ENCODE measurements at places on chromosomes 7 and 10.

GRCh38 chr7:75969182-75969581 is 25.2 kb downstream of the TMEM120A start:
- no peak for DNase-seq

- no peak for DNase-seq
Observed at GRCh38 chr7:99029466-99030435, 114.2 kb downstream of the SMURF1 start.

- no peak for DNase-seq
Observed at GRCh38 chr7:30041526-30042269, 13.5 kb downstream of the PLEKHA8 start.

GRCh38 chr10:91891125-91892001 is 17.9 kb downstream of the FGFBP3 start:
- DNase-seq = peak; percentile 35

GRCh38 chr7:14446829-14447228 is 455.7 kb downstream of the DGKB start:
- DNase-seq = no peak

DNA sequence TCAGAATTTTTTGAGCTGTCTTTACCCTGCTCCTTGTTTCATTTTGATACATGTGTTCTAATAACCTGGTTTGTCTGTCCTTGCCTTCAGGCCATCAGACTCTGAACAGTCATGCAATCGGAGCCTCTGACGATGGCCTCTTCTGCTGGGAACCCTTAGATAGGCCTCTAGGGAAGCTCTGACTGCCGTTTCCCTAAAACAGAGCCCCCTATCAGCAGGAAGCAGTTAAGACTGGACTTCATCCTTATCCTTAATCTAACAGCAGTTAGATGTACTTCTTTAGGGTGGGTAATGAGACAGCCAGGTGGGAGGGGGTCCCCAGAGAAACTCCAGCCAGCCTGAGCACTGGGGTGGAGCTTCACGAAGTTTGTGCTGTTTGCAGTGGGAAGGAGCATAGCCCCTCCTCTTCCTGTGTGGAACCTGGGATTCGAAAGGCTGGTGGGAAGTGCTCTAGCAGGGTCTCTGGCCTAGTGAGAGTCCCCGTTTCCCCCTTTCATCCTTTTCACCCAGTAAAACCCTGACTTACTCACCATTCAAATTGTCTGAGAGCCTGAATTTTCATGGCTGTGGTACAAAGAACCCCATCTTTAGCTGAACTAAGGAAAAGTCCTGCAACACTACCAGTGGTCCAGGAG is 28.4 kb upstream of the SORCS3 start:
- DNase-seq = no peak

GRCh38 chr10:95026461-95026860 is 42.8 kb downstream of the CYP2C8 start:
- no peak for DNase-seq

- no peak for DNase-seq
Observed at GRCh38 chr10:523925-524324, 165.5 kb downstream of the DIP2C start.

DNA sequence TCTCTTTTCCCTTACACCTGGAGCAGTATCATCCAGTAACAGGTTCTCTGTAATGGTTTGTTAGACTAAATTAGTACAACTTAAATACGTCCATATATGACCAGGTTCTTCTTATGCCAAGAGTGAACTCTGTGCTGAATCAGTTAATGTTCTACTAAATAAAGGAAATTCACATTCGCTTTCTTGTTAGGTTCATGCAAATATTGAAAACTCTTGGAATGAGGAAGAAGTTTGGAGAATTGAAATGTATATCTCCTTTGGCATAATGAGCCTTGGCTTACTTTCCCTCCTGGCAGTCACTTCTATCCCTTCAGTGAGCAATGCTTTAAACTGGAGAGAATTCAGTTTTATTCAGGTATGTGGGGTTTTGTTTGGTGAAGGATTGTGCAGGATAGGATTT is 15.3 kb upstream of the CFAP69 start:
- no peak for DNase-seq

DNA sequence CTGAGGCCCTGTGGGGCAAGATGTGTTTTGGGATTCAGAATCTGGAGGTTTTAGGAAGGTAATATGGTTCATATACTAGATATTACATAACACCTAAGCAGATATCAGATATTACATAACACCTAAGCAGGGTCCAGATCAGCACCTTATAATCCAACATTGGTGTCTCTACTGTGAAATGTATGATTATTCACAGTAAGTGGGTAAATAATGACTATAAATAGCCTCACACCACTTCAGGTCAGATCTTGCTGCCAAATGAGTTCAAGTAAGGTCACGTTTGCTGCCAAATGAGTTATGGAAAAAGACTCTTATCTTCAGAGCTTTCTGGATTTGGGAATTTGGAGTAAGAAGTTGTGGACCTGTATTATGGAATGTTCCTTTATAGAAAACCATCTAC is 14.6 kb downstream of the ADRB1 start:
- no peak for DNase-seq

DNA sequence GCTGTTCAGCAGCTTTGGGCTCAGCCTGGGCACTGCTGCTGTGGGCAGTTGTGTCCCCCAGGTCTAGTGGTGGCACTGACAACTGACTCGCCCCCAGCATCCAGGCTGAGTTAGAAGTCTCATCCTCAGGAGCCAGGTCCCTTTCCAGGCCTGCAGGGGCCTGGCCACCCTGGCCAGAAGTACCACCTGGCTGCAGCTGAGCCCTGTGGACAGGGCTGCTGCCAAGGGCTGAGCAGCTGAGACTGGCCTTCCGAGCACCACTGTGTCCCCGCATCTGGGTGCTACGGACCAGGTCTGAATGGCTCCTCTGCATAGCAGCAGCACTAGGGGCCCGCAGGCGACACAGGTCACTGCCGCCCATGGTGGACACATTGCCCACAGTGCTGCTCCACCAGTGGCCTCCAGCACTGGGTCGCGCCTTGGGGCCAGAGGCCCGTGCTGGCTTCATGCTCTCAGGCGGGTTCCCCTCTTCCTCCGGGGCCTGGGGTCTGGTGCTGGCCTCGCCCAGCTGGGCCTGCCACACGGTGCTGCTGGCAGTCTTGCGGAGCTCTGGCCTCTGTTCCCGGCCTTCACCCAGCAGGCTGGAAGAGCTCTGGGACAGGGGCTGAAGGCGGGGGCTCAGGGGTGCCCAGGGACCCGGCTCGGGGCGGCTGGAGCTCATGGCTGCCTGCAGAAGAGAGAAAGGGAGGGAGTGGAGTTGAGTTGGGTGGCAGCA is 6.2 kb downstream of the GPRIN2 start:
- DNase-seq = no peak

- no peak for DNase-seq
Observed at GRCh38 chr7:54186336-54186735, 355.8 kb upstream of the VSTM2A start.

DNA sequence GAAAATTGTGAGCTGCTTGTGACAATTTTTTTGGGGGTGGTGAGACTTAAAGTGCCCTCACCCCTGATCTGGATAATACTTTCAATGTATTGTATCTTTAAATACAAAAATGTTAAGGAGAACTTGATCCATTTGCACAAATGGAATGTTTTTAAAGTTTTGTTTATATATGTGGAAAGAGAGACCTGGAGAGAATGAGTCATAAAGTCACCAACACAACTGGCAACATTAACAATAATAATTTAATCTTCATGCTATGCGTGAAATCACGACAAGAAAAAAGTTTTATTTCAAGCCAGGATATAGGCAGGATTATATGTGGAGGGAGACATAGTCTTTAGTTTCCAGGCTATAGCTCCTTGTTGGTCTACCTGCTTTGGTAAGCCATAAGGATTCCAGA is 537.5 kb downstream of the GPAM start:
- DNase-seq = no peak

- no peak for DNase-seq
Observed at GRCh38 chr10:109679478-109679877, 243.8 kb downstream of the XPNPEP1 start.

GRCh38 chr10:61791216-61791615 is 110.3 kb upstream of the ARID5B start:
- peak; percentile 47 for DNase-seq

DNA sequence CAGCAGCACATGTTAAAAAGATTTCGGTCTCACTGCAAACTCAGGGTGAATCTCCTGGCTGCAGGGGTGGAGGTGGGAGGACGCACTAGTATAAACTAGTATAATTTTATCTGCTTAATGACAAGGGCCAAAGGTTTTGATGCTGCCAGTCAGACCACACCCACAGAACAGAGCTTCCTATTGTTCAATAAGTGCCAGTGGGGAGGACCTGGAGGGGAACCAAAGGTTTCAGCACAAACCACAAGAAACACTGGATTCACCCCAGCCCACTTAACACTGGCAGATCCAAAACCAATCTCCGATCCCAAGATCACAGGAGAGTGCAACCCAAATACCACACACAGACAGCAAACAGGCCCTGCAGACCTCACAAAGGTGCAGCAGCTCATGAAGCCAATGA is 6.6 kb downstream of the VOPP1 start:
- no peak for DNase-seq

DNA sequence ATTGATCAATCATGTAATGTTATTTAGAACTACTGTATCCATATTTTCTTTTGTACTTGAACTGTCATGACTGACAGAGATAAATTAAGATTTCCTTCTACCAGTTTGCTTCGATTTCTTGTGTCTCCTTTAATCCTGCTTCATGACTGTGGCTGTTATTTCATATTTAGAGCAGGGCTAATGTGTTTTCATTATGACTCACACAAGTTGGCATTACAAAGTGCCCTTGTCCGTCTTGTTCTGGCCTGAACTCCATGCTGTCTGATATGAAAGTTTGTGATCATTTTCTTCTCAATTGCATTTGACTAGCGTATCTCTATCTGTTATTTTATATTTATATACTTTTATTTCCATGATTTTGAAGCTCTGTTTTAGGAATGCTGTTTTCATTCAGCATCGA is 344.1 kb upstream of the PRKCQ start:
- peak; percentile 39 for DNase-seq

DNA sequence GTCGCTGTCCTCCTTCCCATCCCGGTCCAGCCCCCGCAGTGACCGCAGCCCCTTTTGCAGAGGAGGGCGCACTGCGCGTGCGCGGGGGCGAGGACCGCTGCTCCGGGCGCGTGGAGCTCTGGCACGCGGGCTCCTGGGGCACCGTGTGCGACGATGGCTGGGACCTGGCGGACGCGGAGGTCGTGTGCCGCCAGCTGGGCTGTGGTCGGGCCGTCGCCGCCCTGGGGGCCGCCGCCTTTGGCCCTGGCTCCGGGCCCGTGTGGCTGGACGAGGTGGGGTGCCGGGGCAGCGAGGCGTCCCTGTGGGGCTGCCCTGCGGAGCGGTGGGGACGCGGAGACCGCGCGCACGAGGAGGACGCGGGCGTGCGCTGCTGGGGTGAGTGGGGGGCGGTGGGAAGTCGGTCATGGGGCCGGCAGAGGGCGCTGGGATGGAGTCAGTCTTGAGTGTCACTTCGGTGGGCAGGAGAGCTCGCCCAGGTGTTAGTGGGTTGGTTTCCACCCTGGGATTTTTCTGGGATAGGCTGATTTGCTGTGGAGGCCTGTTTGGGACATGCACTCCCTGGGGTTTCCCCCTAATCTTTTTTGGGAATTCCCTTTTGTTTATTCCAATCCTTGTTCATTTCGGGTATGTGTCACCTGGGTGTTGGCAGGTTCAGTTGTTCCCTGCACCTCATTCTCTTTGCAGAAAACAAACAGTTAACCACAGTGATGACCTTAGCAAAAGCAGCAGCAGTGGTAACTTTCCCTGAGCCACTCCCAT is 11.6 kb downstream of the SCART1 start:
- DNase-seq = no peak

DNA sequence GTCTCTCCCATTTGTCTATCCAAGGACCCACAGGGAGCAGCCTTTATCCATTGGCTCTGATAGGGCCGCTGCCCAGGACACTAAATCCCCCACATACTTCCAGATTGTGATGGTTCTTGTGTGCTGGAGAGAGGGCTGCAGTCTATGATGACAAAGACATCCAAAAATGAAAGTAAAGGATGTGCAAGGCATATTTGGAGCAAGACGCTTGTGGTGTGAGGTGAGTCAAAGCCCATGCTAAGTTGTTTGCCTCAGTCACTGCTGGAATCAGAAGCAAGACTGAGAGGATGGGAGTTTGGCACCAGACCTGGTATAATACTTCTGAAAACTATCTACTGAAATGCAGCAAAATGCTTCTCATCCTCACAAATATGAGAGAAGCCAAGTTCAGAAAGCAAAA is 22.7 kb downstream of the ZNF22 start:
- no peak for DNase-seq

- DNase-seq = no peak
Observed at GRCh38 chr10:59448616-59449015, 86.3 kb upstream of the FAM13C start.

Data from stromal cell of bone marrow (primary cell).